ENCODE measurements at places on chromosomes 4 and X. TPM values are rescaled to one million over a fixed set of nuclear protein-coding genes. Genes with fewer than 3 reads are reported as not detected.

The PPP2R2C gene
- not detected for total RNA-seq

DNA sequence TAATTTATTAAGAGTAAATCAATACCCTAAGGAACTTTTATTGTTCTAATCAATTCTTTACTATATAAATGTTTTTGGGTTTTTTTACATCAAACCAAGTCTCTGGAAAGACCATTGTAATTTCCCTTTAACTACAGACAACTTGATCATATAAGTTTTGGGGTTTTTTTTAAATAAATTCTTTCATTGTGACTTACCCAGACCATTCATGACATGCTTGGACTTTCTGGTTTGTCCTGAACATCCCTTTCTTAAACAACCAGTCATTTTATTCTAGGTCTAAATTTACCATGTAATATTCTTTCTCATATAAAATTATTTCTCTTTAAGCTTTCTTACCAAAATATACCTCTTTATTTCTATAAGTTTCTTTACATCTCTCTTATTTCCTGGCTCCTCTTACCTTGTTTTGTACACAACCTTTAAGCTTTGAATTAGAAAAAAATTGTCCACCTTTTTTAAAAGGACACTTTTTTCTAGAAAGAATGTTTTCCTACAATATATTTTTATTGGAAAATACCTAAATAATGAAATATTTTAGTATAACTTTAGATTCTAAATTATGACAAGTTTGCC is 8.4 kb downstream of the CNGA1 start:
- DNase-seq = no peak

DNA sequence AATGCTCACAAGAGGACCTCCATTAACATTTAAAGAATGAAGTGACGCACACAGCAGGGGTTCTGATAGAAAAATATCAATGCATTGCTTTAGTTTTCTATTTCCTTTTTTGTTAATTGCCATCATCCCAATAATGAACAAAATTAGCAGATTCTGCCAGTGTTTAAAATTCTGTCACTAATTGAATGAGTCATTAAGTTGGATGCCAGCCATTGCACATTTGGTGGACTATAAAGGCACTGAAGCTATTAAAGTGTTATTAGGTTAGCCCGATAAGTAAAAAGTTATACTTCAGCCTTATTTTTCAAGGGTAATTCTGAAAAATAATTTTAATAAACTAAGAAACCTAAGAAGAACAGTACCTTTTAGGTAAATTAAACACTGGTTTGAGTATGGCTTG is 53.1 kb downstream of the MAP3K15 start:
- no peak for DNase-seq

- DNase-seq = no peak
Observed at GRCh38 chr4:29829067-29829466, 891.1 kb upstream of the PCDH7 start.

DNA sequence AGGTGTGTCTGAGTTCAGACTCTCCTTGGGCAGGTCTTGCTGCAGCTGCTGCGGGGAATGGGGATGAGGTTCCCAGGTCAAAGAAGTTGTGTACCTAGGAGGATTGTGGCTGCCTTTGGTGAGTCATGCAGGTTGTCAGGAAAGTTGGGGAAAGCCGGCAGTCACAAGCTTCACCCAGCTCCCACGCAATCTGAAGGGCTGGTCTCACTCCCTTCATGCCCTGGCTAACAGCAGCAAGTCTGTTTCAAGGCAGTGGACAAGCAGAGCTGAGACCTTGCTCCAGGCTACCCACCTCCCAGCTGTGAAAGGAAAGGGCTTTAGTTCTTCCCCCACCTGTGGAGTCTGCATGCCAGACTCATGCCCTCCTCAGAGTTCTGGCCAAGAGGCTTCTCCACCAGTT is 287.2 kb downstream of the DTHD1 start:
- DNase-seq = no peak
